ENCODE measurements at places on chromosomes 2 and 18. TPM values are rescaled to one million over a fixed set of nuclear protein-coding genes. Genes with fewer than 3 reads are reported as not detected.

Gene GYPC
- 115 TPM for total RNA-seq

Gene EPHA4
- total RNA-seq, result 39.2 TPM

Gene IL1F10
- not detected for total RNA-seq

GRCh38 chr18:9206421-9206820, 69.8 kb downstream of the ANKRD12 start:
- no peak for DNase-seq

DNA sequence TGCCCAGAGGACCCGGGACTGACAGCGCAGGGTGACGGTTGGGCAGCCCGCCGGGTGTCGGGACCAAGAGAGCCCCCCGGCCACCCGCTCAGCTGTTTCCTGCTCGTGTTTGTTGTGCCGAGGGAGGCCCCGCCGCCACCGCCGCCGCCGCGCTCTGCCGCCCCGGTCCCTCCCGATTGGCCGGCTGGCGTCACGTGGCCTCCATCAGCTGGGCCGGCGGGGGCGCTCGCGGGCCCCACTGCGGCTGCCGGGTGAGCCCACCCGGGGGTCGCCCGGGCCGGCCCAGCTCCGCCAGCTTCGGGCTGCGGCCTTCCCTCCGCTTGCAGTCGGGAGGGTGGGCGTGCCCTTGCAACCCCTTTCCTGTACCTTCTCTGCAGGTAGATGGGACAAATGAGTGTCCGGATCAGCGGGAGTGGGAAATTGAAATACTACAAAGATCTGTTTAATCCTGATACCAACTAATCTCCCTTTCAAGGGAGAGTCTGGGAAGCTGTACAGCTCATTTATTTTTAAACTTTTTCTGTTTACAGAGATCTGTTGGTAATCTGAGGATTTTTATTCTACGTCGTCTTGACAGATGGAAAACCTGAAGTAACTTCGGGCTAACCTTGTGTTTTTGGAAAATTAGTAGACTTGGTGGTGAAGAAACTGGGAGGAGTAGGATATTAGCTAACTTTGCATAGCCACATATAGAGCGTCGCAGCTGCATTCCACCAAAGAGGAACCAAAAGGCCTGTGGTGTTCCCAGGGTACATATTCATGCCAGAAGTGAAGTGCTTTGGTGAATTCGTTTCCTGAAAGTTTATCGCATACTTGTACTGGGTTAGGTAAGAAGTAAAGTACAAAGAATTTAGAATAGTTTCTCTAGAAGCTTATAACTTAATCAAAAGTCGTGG, 1.2 kb downstream of the YPEL5 start:
- peak; percentile 95 for DNase-seq

DNA sequence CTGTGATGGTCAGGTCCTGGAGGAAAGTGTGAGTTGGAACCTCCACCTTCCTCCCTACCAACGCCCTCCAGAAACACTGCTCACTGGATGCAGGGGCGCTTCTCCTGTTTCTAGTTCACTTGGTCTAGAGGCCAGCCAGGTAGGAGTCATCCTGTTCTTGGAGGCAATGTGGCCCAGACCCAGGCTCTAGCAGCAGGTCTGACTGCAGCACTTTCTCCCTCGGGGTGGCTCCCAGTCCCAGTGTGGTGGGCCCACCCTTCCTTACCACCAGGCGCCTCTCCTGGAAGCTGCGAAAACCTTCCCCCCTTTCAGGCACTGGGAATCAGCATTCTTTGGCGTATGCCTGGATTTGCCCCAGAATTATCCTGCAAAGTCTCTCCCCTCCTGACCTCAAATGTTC, 292.8 kb downstream of the SOX11 start:
- DNase-seq, result no peak

Data from posterior vena cava (tissue), 2 donors.